ENCODE measurements at places on chromosomes 5 and 9.

- DNase-seq = no peak
Measured at GRCh38 chr5:179802950-179803562, 3.6 kb downstream of the MGAT4B start.

DNA sequence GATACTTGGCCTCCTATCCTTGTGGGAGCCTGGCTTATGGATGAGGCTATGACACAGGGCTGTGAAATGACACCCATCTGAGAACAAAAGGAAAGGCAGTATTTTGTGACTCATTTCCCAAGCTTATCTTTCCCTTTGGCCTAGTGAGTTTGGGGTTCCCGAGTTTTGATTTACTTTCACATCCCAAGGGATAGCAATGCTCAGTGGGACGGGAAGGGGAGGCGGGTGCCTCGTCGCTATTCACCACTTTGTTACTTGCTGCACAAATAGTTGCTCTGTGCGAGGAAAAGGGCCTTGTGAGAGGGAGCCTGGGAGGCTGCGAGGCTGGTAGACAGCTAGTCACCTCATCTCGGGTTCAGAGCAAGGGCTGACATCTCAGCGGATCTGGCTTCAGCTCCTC lies 59.1 kb upstream of the ENTREP1 start:
- no peak for DNase-seq

DNA sequence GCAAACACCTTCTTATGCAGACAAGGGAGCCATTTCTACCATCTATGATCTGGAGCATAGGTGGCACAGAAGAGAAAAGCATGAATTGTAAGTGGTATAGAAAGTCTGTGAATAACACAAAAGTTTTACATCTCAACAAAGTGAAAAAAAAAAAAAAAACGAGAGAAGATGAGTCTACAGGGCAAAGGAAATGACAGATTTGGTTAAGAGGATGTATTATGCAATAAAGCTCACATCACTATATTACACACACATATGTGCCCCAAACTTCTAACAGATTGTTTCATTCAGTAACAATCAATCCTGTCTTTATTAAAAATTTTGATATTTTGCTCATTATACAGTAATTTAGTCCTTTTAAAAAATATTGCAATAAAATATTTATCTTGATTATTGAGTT lies 49.8 kb downstream of the CERT1 start:
- DNase-seq = no peak

DNA sequence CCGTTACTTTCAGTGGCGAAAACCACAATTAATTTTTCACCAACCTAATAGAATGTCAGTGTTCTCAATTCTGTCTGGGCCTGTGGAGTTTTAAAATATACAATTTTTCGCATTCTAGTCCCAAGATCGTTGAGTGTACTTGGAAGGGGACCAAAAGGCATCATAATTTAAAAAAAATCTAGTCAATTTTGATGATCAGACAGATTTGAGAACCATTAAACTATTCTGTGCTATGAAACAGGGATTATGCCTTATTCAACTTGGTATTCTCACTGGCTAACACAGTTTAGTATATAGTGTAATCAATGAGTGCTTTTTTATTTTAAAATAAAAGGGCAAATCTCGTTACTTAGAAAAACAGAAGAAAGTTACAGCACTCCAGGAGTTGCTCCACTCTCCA lies 61.5 kb upstream of the TNFSF15 start:
- no peak for DNase-seq

GRCh38 chr5:169592937-169593650 lies 9.5 kb downstream of the SPDL1 start:
- no peak for DNase-seq

DNA sequence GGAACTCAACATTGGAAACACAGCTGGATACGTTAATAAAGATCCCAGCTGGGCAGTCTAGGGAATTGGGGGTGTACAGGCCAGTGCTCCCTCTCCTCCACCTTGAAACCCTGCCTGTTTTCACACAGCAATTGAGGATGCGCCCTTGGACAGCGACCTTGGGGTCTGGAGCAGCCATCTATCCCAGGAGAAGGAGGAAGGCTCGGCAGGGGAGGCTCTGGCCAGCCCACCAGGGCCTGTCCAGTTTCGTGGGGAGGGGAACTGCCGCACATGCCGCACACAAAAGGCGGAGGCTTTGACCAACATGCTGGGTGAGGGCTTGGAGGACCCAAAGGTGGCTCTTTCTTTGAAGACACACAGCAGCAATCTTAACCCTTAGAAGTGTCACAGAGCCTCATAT lies 1.4 kb downstream of the COL23A1 start:
- no peak for DNase-seq
